ENCODE measurements at places on chromosomes 11 and 22. TPM values are rescaled to one million over a fixed set of nuclear protein-coding genes. Genes with fewer than 3 reads are reported as not detected.

DNA sequence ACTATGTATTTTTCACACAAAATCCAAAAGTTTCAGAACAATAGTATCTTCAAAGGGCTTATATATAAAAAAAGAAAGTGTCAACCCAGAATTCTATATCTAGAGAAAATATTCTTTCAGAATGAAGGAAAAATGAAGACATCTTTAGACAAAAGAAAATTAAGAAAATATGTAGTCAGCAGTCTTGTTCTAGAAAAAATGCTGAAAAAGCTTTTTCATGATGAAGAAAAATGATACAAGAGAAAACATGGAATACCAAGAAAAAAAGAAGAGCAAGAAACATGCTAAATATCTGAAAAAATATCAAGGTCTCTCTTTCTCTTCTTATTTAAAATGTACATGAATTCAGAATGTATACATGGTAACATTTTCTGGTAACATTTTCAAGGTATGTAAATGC lies 816.8 kb upstream of the FAT3 start:
- DNase-seq, result no peak
- H3K4me3 ChIP-seq, result no peak overlapping the region
- H3K27ac ChIP-seq, result no peak overlapping the region
- H3K4me1 ChIP-seq, result no peaks in the 10 kb centered on the region
- H3K27me3 ChIP-seq, result no peaks in the 10 kb centered on the region

- no peak overlapping the region for H3K4me3 ChIP-seq
- peaks cover 6% of the 10 kb centered on the region for H3K4me1 ChIP-seq
- no peak overlapping the region for H3K27ac ChIP-seq
- DNase-seq, result no peak
- no peaks in the 10 kb centered on the region for H3K36me3 ChIP-seq
These were observed 9.5 kb downstream of the SYT7 start for GRCh38 chr11:61571337-61571736.

DNA sequence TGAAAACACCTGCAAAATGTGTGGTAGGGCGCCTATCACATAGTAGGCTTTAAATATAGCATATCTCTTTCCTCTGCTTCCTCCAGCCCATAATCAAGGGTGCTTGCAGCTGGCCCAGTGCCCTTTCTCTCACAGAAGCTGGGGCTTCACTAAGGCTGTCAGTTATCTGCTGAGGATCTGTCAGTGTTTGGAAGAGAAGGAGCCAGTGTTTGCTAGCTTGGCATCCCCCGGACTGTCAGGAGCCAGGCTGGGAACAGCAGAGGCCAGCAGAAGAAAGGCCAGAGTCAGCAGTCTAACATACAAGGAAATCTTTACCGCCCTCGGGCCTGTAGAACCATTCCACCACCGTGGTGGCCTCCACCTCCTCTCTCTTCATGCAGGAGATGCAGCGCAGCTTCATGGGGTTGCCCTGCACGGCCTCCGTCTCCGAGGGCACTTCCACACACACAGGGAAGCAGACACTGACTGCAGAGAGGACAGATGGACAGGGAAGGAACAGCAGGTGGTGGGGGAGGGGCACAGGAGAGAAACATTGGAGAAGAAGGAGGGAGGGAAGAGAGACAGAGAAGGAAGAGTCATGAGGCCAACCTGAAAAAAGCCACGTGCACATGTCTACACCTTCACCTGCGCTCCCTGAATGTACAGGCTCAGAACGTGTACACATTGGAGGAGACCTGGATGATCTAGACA lies 9.0 kb downstream of the SCN3B start:
- H3K4me1 ChIP-seq, result no peaks in the 10 kb centered on the region
- H3K27ac ChIP-seq, result no peak overlapping the region
- H3K27me3 ChIP-seq, result no peaks in the 10 kb centered on the region
- no peak for DNase-seq

XKR3 gene
- total RNA-seq, result not detected

DNA sequence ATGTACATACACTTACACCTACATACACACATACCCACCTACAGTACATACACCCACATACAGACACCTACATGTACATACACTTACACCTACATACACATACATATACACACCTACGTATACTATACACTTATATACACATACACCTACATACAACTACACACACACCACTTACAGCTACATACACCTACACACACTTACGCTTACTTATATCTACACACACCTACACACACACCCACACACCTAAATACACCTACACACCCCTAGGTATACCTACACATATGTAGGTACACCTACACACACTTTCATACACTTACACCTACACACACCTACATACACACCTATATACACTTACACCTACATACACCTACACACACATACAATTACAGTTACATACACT lies 61.0 kb downstream of the ARHGAP8 start:
- H3K36me3 ChIP-seq, result no peaks in the 10 kb centered on the region
- H3K4me1 ChIP-seq, result no peaks in the 10 kb centered on the region
- no peak overlapping the region for H3K4me3 ChIP-seq
- no peak for DNase-seq
- H3K27ac ChIP-seq, result no peak overlapping the region

GRCh38 chr11:120660024-120660565 lies 148.5 kb downstream of the GRIK4 start:
- H3K4me1 ChIP-seq, result no peaks in the 10 kb centered on the region
- no peaks in the 10 kb centered on the region for H3K27me3 ChIP-seq
- no peak overlapping the region for H3K27ac ChIP-seq
